ENCODE measurements at places on chromosomes 13 and 19.

DNA sequence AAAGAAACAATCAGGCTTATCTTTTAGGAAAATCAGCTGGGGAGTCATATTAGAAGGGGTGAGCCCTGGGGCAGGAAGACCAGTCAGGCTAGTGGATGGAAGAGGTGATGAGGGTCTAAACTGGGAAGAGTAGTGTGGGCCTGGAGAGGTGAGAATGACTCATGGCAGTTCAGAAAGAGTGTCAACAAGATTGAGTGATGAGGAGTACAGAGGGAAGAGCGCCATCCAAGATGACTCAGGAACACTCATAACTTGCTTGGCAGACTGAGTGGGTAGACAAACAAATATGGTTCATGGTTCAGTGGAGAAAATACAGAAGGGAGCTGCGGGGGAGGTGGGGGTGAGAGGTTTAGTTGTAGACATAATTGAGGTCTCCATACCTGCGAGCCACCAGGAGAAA, 17.3 kb upstream of the CLDN10 start:
- DNase-seq = no peak

DNA sequence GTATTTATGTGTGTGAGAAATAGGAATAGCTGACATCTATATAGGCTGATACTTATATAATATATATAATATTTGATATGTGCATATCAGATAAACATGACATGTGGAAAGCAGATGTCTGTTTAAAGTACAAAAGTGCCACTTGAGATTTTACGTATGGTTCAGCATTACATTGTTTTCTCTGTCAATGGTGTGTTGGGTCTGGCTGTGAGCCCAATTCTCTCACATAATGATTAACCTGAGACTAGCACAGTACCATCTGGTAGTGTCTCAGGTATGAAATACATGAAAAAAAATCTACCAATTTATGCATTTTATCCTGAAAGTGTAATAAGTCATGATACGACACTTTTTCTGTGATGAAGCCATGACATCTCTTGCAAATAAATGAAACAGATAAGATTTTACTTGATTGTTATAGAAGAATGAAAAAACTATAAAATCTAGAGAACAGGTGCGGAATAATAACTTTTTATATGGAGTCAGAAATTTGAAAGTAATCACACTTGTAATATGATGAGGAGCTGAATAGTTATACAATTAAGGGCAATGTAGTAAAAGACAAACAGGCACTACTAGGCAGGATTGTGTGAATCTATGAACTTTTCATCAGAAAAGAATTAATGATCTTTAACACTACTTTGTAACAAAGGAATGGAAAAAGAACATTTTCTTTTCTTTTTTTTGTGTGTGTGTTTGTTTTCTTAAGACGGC, 1405.0 kb downstream of the OLFM4 start:
- no peak for DNase-seq

DNA sequence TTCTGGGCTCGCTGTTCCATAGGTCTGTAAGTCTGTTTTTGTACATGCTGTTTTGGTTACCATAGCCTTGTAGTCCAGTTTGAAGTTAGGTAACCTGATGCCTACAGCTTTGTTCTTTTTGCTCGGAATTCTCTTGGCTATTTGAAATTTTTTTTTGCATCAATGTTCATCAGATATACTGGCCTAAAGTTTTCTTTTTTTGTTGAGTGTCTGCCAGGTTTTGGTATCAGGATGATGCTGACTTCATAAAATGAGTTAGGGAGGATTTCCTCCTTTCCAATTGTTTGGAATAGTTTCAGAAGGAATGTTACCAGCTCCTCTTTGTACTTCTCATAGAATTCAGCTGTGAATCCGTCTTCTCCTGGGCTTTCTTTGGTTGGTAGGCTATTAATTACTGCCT, 397.8 kb upstream of the HTR2A start:
- DNase-seq = no peak

GRCh38 chr13:84659359-84659661, 777.0 kb upstream of the SLITRK1 start:
- no peak for DNase-seq

DNA sequence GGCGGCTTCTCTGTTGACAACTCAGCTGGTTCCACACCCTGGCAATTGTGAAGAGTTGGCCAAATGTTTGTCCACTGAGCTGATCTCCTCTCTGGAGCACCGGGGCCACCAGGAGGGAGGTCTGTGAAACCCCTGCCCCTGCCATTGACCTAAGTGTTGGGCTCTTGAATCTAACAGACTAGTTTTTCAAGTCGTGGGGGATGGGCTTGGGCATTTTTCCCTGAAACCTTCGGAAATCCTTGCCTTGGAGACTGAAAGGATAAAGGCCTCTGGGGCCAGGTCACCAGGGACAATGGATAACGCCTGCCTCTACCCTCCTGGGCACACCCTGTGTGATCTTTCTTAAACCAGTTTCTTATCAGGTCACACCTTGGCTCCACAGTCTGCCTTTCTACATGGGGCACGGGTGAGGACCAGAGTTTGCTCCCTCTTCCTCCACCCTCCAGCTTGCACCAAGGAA, 881 bp downstream of the GEMIN7 start:
- DNase-seq = no peak

GRCh38 chr13:69946511-69946910, 161.1 kb upstream of the ATXN8OS start:
- no peak for DNase-seq

- DNase-seq = no peak
Observed at GRCh38 chr19:32233885-32234284, 111.5 kb upstream of the ZNF507 start.

DNA sequence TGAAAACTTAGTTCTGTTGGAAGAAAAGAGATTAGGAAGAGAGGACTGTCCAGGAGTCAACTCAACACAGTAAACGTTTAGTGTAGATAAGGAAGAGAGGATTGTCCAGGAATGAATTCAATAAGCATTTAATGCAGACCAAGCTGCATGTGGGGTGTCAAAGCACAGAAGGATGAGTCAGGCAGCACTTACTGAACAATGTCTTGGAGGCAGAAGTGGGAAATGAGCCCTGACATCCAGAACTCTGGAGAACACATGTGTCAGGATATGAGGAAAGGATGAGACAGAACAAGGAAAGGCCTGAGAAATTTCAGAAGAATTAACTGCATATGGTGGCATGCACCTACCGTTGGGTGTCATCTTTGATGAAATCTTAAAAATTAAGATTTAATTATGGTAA, 429.2 kb upstream of the HTR2A start:
- DNase-seq = no peak

GRCh38 chr13:44451126-44451525, 77.5 kb downstream of the SERP2 start:
- DNase-seq = no peak

GRCh38 chr13:75530549-75530961, 7.1 kb downstream of the COMMD6 start:
- no peak for DNase-seq

DNA sequence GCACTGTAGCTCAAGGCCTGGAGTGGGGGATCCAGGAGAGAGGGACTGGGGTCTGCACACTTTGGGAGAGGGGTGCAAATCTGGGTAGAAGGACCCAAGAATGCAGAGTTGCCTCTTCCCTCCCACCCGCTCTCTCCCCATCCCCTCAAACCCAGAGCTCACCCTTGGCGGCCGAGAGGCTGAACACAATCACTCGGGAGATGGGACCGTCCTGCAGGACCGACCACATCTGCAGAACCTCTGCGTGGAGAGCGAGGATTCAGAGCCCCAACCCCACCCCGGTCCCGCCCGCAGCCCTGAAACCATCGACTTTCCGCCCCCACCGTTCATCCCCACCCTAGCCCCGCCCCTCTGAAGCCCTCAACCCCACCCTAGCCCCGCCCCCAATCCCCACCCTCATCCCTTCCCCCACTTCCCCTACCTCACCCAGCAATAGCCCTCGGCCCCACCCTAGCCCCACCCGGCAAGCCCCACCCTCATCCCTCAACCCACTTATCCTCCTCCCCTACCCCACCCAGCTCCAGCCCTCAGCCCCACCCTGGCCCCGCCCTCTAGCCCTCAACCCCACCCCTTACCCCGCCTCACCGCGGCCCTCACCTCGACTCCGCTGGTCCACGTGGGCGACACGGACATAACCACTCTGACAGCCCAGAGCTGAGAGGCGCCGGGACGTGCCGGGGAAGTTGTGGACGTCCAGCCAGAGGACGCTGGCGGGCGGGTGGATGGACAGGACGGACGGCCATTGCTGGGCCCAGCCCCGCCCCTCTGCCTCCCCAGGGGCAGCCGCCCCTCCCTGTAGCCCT, 4.1 kb downstream of the KPTN start:
- DNase-seq = no peak

- DNase-seq = no peak
Observed at GRCh38 chr19:17824339-17824738, 3.0 kb upstream of the INSL3 start.

DNA sequence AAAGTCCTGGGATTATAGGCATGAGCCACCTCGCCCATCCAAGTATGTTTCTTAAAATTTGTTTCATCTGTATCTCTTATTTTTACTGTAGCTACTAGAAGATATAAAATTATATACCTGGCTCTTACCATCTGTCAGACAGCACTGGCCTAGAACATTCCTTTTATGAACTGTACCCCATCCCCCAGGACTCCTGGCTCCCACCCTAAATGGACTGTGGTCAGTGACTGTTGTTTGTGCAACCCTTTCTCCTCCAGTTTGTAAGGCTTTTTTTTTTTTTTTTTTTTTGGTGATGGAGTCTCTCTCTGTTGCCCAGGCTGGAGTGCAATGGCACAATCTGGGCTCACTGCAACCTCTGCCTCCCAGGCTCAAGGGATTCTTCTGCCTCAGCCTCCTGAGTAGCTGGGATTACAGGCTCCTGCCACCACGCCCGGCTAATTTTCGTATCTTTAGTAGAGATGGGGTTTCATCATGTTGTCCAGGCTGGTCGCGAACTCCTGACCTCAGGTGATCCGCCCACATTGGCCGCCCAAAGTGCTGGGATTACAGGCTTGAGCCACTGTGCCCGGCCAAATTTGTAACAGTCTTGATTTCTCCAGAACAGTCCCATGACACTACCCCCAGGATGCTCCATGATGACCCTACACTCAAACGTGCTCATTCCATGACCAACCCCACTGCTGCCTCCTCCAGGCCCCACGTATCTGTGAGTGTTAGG, 2.5 kb downstream of the NDUFA3 start:
- DNase-seq = no peak

- no peak for DNase-seq
Observed at GRCh38 chr19:752652-753517, 2.0 kb downstream of the MISP start.

DNA sequence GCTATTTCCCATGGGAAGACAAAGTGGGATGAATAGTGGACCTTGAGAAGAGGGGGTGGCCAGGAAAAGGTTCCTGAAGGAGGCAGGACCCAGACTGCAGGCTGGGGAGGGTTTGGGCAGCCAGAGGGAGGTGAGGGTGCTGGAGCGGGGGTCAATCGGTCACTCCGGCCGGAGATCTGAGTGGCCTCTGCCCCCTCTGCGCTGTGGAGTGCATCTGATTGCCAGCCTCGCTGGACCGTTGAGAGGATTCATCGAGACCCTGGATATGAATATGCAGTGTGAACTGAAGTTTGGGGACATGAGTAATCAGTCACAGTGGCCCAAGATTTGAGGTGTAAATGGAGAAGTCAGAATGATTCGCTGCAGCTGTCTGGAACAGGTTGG, 5.5 kb upstream of the ZNF580 start:
- DNase-seq = no peak

DNA sequence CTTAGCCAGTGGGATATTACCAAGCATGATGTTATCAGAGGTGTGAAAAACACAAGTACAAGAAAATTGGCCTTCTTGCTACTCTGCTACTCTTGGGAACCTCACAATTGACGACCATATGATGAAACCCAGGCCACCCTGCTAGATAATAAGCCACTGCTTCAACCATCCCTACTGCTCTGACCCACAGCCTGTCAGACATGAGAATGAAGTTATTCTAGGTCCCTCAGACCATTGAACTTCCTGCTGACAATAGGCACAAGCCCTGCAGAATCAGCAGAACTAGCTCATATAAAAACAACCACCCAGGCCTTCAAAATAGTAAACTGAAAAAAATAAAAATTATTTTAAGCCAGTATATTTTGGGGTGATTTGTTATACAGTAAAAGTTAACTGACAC, 559.9 kb downstream of the KCTD12 start:
- DNase-seq = no peak
